Activated CD8-positive, alpha-beta memory T cell treated with anti-CD3 and anti-CD28 coated beads, Interleukin-2, amount 10 ng/mL, durations not matched to agents 7 days and 5 days (primary cell): ENCODE measurements at places on chromosomes 4 and X.
A peak's percentile ranks its signal among the peaks of the same experiment; 100 is the strongest.

GRCh38 chrX:71504346-71504745, 28.6 kb upstream of the OGT start:
- no peak for DNase-seq

DNA sequence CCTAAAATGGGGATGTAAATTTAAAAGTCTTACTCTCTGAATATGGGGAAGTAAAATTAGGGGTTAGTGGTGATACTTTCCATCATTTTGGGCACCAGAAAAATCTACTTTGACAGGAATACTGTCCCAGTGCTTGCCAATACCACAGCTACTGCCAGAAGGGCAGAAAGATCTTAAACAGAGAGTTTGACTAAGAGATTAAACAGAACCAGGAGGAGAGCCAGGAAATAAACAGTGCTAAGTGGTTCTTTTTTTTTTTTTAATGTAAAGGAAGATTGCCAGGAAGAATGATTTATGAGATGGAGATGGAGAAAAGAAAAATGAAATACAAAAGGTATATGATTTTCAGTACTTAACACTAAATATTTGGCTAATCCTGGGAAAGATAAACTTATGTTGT, 126.8 kb downstream of the RTL3 start:
- no peak for DNase-seq

DNA sequence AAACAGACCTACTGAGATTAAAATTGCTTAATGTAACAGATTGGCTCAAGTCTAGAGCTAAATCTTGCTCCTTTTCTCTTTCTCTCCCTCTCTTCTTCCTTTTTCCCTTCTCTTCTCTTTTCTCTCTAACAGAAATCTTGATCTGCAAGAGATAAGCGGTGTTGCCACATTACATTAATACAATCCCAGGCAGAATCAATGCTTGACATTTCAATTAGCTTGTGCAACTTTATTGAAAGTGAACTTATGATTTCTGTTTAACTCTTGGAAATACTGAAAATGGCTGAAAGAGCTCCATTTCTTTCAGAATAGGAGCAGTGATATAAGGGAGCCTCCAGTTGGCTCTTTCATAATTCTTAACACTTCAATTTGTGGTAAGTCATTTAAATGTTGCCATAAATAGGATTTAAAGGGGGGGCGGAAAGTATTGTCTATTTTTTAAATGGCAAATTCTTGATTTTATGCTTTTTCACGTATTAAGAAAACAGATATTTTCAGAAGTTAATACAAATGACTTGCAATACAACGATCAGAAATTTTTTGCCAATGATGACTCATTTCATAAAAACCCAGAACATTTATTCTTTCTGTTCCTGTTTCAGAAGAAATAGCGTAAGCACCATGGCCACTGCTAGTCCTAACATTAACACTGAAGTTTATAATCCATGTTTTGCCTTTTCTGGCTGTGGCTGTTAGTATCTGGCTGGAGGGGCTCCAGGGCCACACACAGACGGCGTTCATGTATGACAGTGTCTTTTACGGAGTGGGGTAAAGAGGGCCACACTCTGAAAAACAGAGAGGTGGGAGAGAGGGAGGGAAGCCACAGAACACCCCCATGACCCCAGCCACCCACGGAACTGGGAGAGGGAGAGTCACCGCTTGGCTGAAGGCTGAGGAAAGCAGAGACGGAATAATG, 115.7 kb upstream of the FAT1 start:
- DNase-seq: no peak

- no peak for DNase-seq
Measured at GRCh38 chrX:143298663-143299241, 218.5 kb downstream of the SPANXN3 start.

DNA sequence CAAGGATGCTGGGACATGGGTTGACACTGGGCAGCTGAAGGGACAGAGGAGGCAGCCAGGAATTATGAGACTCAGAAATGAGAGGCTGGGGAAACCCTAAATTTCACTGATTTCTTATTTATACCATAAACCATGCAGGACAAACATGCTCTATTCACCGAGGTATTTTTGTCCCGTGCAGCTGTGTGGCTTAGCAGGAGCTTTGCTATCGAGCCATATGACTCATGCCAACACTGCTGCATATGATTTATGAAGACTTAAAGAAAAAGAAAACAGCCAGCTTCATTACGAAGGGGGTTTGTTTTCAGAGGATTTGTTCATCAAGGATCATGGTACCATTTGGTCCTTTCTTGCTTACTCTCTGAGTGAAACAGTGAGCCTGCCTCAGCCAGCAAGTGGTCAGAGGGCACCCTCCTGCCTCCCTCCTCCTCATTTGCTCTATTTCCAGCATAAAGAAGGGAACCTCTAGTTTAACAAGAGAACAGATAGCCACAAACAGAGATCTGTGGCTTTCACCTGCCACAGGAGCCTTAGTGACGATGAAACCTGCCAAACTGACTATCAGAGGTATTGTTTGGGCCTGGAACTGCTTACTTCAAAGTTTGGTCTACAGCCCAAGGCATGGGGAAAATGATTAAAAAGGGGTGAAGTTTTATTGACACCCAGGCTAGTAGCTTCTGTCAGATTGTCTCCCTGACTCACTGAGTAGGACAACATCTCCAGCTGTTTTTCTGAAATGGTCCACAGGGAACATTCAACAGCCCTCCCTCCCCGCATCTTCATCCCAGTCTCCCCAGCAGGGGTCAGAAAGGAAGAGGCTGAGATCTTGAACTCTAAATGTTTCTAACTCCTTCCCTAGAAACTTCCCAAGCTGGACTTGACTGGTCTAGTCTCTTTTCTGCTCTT, 80.1 kb upstream of the MAML3 start:
- peak; percentile 44 for DNase-seq

DNA sequence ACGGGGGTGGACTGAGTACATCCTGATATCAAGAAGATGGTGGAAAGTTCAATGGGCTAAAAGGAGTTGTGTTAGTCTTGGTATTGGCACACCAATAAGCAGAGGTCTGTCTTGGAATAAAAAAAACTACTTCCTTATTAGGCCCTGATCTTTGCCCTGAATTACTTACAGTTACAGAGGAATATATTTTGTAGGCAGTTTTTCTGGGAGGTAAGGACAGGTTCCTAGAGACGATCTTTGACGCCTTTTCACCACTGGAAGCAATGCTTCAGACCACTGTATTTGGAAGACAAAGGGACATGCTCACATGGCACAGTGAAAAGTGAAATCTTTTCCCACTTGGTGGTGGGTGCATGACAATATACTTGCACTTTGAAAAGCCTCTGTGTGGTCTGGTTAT, 618 bp upstream of the XK start:
- DNase-seq: no peak

DNA sequence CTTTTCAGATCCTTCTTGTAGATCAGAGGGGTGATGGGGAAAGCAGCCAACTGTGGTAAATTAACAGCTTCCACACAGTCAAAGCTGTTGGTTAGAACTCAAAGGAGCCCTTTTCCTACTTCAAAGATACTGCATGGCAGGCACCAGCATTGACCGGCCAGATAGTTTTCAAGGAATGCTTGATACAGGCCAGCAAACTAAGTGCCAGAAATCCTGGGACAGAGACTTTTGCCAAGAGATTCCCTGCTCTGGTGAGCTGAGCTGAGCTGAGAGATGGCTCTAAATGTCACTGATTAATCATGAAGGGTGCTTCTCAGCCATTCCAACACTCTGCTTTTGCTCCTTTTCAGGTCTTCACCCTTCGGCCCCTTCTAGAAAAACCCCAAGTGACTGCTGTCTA, 131.6 kb upstream of the MED14 start:
- DNase-seq: no peak

DNA sequence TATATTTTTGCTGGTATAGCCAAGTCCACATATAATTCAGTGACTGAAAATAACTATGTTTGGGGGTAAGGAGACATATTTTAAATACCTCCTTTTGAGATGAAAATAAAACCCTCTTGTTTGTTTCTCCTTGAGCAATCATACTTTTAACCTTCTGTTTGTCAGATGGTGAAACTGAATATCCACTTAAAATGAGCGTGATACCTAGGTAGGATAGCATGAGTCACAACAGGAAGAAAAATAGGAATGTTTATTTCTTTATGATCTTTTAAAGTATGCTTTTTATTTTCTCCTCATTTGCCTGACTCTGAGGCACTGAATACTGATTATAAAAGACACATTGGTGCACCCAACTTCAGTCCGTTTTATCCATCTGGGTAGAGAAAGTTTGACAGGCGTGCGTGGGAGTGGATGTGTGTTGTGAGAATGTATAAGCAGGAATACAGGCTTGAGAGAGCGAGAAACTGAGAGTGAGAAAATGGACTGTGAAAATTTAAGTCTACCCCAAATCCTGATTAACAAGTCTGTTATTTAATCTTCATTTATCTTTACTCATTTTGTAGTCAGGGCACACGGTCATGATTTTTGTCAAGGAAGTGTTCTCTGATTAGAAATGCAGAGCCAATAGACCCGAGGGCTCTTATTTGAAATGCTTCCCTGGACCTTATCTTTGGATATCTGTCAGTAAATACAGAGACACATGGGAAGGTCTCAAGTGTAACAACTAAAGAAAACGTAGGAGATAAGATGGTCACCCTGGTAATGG, 62.1 kb upstream of the ANTXR2 start:
- no peak for DNase-seq

GRCh38 chr4:127759893-127760292, 22.2 kb upstream of the HSPA4L start:
- no peak for DNase-seq

DNA sequence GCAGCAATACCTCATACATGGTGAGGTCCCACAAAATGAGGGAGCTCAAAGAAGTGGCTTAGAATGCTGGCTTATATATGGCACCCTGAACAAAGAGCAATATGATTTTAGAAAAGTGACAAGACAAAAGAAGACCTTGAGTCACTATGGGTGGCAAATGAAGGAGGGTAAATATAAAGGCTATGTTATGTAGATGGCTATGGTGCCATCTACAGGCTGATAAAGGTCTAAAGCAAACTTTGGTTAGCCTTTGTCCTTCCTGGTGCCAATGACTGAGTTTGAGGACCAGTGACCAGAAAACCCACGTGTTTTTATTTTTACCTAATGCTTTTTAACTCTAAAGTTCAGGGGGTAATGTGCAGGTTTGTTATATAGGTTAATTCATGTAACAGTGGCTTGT, 151.8 kb downstream of the CCNG2 start:
- DNase-seq: no peak

DNA sequence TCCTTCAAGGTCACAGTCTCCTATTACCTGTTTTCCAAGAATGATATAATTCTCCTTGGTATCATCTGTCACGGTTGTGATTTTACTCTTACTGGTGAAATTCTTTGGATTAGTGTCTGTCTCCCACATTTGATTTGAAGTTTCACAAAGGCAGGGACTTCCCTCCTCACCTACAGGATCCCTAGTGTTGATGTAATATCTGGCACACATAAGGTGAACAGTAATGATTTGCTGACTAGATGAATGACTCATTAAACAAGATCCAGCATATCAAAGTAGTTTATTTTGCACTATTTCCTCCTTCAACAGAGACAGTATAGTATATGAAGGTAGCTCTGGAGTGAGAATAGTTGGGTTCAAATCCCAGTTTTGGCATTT, 135.3 kb upstream of the IL1RAPL2 start:
- DNase-seq: no peak

DNA sequence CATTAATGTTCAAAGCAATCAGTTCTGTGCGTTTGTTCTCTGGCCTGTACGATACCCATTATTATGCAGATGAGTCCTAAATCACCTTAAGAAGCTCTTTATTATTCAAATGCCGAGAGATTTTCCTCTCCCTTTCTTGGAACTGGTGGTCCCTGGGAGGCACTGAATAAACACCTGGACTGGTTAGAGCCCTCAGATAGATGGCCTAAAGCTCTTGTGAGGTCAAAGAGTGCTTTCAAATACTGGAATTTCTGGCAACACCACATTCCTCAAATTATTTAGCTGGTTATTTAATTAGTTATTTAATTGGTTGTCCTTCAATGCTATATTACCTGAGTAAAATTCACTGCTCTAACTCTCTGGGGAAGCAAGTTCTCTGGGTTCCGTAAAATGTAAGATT, 3.0 kb downstream of the ARHGEF38 start:
- no peak for DNase-seq

GRCh38 chr4:158020176-158020575, 152.6 kb downstream of the GASK1B start:
- DNase-seq: no peak

DNA sequence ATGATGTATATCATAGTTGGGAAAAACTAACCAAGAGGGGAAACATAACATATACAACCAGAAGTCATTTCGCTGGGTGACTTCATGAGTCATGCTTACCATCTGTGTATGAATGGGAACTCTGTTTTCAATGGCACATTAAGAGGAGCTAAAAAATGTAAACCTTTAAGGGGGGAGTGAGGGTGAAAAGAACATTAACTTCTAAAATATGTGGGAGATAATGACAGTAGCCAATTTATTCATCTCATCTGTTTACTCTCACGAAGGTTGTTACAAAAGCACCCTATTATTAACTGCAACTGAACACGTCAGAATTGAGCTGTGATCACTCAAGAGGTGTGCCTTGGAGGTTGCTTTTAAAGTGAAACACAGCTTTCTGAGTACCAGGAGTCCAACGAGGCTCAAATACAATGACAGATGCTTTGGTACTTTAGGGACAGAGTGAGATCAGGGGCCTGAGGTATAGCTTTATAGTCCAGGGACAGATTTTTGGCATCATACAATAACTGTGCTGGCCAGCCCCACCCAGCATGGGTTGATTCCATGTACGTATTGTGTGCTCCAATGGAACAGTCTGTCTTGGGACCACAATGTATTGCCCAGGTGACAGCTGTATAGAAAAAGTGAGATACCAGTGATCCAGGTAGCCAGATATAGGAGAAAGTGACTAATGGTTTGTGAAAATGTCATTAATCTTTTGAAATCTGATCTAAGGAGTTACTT, 107.3 kb downstream of the AMMECR1 start:
- DNase-seq: no peak

GRCh38 chr4:113977526-113977855, 2.0 kb downstream of the ARSJ start:
- DNase-seq: no peak

GRCh38 chr4:118113220-118113619, 78.9 kb downstream of the NDST3 start:
- DNase-seq: no peak
